ENCODE measurements at places on chromosomes 6 and 20.
A peak's percentile ranks its signal among the peaks of the same experiment; 100 is the strongest.

- DNase-seq: peak; percentile 39
Measured at GRCh38 chr20:39825950-39826349, 863.1 kb downstream of the MAFB start.

DNA sequence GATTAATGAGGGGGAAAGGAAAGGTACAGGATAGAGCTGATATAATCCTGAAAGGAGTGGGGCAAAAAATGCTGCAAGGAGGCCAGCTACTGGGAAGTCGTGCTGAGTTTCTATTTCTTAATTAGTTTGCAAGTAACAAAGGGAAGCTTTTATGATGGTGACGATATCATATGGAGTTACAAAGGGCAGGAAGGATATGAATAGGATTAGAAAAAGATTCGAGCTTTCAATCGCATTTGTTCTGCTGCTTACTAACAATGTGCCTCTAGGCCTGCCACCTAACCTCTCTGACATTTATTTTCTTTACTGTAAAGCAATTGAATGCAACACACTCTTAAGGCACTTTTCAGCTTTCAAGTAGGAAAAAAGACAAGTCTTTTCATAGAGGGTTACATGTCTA is 219.2 kb downstream of the CLVS2 start:
- DNase-seq: no peak

DNA sequence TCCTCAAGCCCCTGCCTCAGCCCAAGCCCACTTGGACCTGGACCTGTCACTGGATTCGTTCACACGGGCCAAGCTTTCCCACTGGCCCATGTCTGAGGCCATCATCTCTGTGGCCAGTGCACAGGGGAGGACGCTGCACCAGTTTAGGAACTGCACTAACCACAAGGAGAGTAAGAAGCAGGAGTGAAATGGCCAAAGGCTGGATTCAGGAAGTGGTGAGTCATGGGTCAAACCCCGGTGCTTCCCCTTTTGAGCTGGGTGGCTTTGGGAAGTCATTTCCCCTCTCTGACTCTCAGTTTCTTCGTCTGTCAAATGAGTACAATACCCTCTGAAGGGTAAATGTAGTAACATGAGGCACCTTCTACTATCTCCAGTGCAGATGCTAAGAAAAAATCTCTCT is 87.9 kb downstream of the CD40 start:
- peak; percentile 75 for DNase-seq

GRCh38 chr20:60680554-60680953 is 571.5 kb upstream of the CDH4 start:
- DNase-seq: no peak

DNA sequence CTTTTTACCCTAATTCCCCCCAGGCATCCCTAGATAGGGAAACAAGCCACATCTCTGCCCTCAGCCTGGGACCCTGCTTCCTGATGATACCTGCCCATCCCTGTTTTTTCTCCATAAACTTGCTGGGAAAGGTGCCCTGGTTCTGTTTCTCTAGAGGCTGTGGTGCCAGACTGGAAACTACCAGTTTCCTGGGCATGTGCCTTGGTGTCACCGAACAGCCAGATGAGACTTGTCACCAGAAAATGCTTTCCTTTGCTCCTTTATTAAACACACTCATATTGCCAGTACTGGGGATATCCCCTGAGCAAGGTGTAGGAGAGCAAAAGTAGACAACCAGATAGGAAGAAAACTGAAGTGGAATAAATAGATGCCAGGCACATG is 16.8 kb downstream of the SRSF3 start:
- no peak for DNase-seq

- no peak for DNase-seq
Measured at GRCh38 chr6:142784344-142784743, 160.6 kb downstream of the HIVEP2 start.

DNA sequence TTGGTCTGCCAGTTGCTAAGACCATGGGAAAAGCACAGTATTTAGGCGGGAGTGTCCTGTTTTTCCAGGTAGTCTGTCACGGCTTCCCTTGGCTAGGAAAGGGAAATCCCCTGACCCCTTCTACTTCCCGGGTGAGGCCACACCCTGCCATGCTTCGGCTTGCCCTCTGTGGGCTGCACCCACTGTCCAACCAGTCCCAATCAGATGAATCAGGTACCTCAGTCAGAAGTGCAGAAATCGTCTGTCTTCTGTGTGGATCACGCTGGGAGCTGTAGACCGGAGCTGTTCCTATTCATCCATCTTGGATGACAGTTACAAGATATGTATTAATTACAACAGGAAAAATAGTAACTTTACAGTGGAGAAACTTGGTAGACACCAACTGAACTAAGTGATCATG is 188.2 kb downstream of the TPBG start:
- DNase-seq: no peak

GRCh38 chr20:63167918-63168520 is 47.9 kb downstream of the YTHDF1 start:
- no peak for DNase-seq

- DNase-seq: peak; percentile 49
Measured at GRCh38 chr6:83853178-83854000, at the start of gene RIPPLY2. TSS of gene RIPPLY2 (plus strand) at chr6:83853360. CDS start at chr6:83853417, 57 bp downstream.

GRCh38 chr20:46179862-46180261 is 61.7 kb downstream of the CD40 start:
- DNase-seq: no peak

DNA sequence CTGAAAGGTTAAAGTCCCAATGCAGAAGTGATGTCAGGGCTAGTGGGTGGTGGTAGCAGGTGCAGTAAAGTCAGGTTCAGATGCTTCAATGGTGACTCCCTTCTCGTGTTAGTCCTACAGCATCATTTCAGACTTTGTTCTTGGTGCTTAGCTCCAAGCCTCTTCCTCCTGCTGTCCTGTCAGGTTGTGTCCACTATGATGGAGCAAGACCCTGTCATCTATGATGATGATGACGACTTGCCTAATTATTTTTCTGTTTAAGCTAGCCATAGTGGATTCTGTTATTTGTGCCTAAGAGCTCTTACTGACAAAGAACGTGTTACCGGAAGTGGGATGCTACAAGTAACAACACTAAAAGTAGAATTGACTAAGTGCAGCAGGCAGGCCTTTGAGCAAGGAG is 5.0 kb upstream of the FERMT1 start:
- DNase-seq: no peak

DNA sequence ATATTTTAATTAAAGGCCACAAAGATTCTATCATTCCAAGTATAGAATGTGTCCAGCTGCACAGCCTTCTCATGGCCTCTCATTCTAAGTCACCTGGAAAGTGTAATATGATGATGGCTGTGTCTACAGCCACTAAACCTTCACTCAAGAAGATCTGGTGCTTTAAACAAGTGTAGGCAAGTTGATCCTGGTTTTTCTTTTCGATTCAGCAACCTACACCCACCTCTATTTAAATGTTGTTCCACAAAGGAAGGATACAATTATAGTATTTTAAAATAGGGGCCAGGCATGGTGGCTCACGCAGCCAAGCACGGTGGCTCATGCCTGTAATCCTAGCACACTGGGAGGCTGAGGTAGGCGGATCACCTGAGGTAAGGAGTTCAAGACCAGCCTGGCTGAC is 25.5 kb upstream of the DST start:
- no peak for DNase-seq

DNA sequence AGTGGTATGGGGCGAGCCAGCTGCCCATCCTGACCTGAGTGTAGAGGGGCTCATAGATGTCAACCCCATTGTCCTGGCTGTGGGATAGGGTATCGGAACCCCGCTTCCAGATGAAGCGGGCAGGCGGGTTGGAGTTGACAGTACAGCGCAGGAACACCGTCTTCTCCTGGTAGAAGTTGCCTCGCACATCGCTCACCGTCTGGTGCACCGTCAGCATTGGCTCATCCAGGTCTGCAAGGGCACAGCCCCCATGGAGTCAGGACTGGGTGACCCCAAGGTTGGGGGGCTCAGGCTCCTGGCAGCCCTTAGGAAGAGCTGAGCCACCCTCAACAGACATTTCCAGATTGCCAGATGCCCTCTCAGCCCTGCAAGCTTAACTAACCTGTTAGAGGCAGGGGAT is 42.0 kb downstream of the MDGA1 start:
- no peak for DNase-seq

DNA sequence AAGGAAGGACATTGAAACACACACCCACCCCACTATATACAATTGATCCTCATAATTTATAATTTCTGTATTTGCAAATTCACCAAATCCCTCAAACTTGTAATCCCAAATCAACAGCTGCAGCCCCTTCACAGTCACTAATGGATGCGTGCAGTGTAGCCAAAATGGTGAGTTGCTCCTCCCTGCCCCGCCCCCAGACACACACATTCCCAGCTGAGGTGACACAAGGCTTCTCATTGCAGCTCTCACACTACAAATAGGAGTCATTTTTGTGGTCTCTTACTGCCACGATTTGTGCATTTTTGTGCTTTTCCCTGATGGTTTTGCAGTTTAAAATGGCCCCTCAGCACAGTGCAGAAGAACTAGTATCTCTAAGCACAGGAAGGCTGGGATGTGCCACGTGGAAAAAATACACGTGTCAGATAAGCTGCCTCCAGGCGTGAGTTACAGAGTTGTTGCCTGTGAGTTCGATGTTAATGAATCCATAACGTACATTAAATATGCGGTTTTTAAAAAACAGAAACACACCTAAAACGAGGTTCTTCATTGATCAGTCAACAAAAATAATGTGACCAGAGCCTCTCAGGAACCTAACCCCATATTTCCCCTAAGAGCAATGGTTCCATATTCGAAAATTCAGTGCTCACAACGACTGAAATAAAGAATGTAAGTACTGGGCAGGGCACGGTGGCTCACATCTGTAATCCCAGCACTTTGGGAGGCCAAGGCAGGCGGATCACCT is 8.2 kb downstream of the ATP9A start:
- no peak for DNase-seq

DNA sequence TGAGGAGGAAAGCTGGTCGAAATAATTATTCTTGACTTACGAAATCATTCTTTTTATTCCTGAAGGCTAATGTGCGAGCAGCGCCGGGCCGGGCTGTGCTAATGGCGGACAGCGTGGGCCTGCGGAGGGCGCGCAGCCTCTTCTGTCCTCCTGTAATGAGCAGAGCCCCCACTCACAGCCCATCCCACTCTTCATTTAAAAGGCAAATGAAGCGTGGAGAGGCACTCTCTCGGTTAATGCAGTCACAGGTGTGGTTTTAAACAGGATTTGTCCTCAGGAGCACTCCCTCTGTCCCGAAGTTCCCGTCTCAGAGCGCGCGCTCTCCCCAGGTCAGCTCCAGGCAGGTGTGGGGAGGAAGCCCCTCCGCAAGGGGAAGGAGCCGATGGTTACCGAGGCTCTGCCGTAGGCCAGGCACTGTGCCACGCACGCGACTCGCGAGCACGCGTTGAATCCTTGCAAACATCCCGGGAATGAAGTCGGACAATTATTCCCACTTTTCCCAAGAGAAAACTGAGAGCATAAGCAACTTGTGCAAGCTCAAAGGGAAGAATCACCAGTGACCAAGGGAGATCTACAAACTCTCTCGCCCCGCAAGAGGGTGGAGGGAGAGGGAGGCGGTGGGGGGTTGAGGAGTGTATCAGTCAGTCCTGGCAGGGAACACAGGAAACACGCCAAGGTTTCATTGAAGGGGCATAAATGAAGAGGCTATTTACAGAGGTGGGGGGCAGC is 35.5 kb upstream of the ZFAND3 start:
- no peak for DNase-seq

DNA sequence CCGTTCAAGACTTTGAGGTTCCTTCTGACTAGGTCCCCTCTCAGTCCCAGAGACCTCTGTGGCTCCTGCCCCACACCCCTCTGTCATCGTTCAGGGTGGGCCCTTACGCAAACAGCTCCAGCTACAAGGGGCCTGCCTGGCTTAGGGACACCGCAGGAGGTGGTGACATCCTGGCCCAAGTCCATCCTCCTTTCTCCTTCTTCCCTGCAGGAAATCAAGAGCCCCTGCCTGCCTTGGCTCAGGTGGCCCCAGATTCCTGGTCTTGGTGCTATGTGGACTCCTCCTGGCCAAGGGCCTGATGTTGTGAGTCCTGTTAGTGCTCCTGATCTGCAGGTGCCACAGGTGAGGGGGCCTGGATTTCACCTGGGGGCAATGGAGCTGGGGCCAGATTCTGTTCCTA is 8.1 kb downstream of the TREML4 start:
- DNase-seq: no peak

DNA sequence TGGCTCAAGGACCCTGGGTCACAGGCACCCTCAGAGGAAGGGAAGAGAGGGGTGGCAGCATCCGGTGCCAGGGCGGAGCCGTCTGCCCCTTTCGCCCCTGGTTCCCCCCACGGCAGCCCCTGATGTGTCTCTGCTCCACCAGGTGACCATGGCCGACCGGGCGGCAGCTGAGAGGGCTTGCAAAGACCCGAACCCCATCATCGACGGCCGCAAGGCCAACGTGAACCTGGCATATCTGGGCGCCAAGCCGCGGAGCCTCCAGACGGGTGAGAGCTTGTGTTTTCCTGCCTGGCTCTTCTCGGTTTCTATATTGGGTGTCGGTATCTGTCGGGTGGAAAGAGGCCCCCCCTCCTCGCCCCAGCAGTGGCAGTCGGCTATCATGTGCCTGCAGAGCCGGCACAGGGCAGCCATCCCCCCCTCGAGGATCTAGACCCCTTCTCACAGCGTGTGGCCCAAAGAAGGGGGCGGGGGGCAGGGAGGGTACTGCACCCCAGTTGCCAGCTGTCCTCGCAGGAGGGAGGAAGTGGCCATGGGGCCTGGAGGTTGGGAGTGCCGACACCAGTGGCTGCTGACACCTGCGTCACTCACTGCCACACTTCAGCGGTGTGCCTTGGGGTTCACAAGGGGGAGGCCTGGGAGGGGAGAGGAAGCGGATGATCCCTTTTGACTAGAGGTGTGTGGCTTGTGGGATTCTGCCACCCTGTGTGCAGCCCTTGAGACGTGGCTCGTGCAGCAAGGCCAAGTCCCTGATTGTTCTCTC is 1.5 kb downstream of the RBM38 start:
- DNase-seq: no peak

DNA sequence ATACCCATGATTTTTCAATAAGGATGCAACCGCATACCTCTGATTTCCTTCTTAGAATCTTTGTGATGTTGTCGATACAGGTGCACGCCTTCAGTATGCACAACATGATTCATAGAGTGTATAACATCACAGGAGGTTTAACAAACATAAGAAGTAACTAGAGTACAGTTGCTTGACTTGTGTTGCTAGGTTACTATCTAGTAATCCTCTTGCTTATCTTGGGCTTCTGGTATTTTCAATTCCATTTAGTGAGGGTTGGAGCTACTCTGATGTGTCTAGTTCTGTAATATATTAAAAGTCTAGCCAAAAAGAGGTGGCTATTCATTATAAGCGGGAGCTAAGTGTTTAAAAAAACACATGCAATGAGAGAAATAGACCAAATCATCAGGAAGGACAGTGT is 85.5 kb upstream of the TENT5A start:
- DNase-seq: no peak

- no peak for DNase-seq
Measured at GRCh38 chr20:2230726-2231488, 64.9 kb upstream of the TGM3 start.

DNA sequence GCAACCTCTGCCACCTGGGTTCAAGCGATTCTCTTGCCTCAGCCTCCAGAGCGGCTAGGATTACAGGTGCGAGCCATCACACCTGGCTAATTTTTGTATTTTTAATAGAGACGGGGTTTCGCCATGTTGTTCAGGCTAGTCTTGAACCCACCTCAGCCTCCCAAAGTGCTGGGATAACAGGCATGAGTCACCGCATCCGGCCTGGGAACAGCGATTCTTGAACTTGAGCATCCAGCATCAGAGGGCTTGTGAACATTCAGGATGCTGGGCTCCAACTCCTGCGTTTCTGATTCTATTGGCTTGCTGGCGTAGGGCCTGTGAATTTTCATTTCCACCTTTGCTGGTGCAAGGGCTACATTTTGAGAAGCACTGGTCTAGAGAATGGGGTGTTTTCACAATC is 24.5 kb upstream of the PIM1 start:
- DNase-seq: no peak

Measured in urothelium cell line (cell line).